ENCODE measurements at places on chromosomes 7 and 10.

DNA sequence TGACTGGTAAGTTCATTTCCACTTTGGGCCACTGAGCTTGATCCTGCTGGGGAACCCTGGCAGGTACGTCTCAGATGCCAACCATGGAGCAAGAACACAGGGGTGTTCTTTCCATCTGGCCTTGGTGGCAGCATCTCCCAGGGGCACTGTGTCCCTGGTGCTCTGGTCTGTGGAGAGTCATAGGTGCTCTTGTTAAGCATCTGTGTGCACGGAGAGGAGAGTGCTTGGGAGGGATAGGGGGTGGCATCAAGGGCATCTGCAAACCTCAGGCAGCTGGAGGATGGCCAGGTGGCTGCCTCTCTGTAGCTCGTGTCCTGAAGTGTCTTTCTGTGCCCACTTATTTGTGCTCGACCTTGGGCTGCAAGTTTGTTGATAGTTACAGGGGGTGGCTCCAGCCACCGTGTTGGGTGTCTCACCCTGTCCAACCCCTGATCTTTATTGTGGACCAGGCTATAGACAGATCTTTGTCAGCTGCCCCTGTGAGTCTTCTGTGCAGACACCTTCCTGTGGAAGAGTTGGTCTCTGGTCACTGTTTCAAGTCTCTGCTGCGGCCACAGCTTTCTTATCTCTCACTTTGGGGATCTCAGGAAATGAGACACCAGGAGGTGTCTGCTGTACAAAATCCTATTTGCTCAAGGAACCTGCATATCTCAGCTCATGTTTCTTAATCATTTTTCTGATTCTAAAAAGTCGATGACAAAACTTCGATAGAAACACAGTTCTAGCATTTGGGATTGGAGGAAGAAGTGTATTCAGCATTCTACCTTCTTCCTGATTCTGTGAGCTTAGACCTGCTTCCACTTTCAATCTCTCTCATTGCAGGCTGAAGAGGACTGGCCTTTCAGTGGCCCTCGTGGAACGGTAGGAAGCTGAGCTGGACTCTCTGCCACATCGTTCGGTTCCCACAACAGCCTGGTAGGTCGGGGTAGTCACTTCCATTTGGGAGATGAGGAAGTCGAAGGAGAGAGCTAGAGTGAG lies 17.2 kb upstream of the GIMAP8 start:
- DNase-seq: no peak

- DNase-seq: no peak
Measured at GRCh38 chr7:127976738-127977120, 54.5 kb downstream of the LRRC4 start.

- DNase-seq: no peak
Measured at GRCh38 chr10:6988654-6989053, 408.6 kb upstream of the PRKCQ start.

- no peak for DNase-seq
Measured at GRCh38 chr10:129531969-129532660, 65.1 kb downstream of the MGMT start.

GRCh38 chr7:38321050-38321449 lies 47.6 kb upstream of the TARP start:
- DNase-seq: no peak

DNA sequence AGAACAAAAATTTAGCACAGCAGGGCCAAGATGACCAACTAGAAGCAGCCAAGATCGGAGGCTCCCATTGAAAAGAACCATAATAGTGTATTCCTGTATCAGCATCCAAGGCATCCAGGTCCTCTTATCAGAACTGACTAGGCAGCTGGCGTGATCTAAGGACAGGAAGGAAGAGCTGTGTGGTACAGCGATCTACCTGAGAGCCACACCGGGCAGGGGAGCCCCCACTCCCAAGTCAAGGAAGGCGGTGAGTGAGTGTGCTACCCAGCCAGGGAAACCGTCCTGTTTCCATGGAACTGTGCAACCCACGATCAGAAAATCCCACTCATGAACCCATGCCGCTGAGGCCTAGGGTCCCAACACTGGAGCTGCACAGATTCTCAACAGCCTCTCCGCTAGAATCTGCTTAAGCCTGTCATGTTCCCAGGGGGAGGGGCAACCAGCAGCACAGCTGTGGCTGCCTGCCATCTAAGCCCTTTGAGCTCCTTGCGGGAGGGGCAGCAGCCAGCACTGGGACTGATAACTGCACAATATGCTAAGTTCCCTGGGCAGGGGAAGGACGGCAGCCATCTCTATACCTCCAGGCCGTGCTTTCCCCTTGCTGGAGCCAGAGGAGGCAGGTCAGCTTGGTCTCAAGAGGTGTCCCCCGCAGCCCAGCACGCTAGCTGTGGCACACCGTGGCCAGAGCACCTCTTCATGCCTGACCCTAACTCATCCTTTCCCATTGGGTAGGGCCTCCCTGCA lies 213.0 kb upstream of the SMIM30 start:
- DNase-seq: no peak

- DNase-seq: no peak
Measured at GRCh38 chr10:46068117-46068516, 22.0 kb upstream of the MSMB start.

DNA sequence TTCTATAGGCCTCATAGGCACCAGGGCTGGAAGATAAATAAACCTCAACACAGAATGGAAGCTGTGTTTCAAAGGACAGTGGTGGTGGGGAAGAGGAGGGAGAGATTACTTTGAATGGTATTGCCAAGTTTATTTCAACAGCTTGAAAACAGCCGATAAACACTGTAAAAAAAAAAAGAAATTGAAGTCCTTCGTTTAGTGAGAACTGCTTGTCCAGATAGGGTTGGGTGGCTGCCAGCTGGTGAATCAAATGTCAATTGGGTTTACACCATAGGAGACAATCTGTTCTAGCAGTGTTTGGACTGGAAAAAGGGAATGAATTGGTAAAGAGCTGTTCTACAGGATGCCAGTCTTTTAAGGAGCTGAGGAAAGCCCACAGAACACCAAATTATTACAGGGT lies 254.8 kb downstream of the PHF14 start:
- no peak for DNase-seq

DNA sequence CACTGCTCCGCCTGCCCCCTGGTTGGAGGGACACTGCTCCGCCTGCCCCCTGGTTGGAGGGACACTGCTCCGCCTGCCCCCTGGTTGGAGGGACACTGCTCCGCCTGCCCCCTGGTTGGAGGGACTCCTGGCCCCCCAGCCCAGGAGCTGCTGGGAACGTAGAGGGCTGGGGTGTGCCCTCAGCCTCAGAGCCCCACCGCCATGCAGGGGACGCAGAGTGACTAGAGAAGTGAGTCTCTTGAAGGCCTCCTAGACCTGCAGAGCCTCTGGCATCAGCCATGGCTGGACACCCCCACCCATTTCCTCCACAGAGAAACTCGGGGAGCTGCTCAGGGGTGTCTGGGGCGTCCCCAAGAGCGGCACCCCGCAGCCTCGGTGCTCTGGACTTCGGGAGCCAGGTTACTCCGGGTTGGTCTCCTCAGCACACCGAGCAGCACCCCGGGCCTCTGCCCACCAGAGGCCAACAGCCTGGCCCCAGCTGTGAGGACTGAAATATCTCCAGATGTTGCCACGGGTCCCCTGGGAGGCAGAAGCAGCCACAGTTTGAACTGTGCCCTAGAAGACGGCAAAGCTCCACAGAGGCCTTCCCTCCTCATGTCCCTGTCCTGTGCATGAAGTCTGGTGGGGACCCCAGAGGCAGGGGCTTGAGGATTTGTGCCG lies 191.9 kb downstream of the ELFN1 start:
- DNase-seq: no peak

DNA sequence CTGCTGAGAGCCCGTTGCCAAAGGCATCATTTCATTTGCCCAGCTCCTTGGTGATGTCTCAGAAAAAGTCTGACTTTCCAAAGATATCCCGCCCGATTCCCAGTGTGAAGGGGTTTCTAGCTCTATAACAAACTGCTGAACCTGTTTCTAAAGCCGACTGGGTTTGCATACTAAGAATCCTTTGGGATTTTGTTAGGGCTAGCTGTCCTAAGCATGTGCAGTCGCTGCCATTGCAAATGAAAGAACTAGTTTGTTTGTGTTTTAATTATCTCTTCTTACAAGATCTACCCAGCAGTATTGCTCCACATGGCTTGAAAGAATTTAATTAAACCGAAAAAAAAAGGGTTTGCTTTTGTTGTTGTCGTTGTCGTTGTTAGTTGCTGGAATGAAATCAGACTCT lies 476.6 kb downstream of the GATA3 start:
- no peak for DNase-seq

DNA sequence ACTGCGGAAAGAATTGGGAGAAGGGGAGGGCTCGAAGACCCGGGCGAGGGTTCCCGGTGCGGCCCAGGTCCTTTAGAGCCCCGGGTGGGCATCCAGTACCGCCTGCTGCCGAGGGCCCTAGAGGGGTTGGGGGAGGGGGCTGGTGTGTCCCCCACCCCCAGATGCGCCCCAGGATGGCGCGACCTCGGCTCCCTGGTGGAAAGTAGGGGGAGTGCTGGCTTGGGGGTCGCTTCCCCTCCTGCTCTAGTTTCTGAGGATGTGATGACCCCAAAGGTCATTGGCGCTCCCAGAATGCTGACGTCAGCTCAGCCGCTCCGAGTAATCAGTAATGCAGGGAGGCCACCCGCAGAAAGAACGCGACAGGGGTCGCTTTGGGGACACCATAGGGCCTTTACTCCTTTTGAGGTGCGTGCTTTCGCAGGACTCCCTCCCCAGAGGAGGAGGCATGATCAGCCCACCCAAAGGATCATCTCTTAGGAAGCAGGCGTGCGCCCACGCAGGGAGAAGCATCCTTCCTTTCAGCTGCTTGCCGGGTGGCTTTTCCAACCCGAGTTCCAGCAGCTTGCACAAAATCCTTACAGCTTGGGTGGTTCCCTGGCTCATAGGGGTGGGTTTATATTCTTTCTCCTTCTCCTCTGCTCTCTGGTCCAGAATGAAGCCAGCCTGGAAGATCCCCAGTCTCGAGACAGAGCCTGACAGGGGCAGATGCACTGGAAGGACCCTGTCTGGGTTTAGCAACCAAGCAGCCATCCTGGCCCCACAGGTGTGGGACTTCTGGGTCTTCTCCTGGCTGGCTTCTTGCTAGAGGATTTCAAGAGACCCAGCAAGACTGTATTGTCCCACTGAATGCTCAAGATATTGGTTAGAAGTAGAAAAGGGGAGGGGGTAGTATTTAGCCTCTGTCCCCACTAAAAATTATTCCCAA lies 1.3 kb upstream of the PRKAG2 start:
- no peak for DNase-seq

- no peak for DNase-seq
Measured at GRCh38 chr10:31705136-31705535, 223.5 kb downstream of the ARHGAP12 start.

GRCh38 chr7:154881526-154881925 lies 121.4 kb downstream of the PAXIP1 start:
- no peak for DNase-seq

- DNase-seq: no peak
Measured at GRCh38 chr10:86782701-86783418, 26.4 kb downstream of the BMPR1A start.

DNA sequence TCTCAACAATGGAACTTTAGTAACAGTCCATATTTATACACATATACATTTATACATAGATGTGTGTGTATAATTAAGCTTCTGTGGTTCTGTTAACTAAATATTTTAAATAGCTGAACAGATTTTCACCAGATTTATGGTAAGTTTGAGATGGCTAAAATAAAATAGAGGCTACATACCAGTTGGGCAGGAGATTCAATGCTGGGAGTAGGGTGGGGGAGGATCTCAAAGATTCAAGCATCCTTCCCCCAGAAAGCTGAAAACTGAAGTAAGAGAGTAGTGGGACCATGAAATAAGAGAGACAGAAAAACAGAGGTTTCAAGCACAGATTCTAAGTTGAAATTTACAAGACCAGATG lies 14.0 kb downstream of the LRRC17 start:
- DNase-seq: no peak

GRCh38 chr7:7272294-7272693 lies 90.0 kb downstream of the C1GALT1 start:
- no peak for DNase-seq

DNA sequence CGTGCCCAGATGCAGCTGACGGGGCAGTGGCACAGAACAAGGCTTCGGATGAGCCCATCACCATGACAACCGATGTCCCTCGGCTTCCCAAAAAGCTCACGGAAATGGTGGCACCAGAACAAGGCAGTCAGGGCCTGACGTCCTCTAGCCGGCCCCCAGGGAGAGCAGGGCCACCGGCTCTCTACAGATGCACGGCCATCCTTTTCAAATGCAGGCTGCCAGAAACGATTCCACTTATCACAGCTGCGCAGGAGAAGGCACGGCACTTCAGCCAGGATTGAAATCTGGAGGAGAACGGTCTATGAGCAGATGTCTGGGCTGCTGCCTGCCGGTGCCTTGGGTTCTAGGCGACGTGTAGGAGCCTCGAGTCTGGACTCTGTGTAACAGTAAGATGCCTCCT lies 223.8 kb downstream of the ZMYND11 start:
- no peak for DNase-seq

DNA sequence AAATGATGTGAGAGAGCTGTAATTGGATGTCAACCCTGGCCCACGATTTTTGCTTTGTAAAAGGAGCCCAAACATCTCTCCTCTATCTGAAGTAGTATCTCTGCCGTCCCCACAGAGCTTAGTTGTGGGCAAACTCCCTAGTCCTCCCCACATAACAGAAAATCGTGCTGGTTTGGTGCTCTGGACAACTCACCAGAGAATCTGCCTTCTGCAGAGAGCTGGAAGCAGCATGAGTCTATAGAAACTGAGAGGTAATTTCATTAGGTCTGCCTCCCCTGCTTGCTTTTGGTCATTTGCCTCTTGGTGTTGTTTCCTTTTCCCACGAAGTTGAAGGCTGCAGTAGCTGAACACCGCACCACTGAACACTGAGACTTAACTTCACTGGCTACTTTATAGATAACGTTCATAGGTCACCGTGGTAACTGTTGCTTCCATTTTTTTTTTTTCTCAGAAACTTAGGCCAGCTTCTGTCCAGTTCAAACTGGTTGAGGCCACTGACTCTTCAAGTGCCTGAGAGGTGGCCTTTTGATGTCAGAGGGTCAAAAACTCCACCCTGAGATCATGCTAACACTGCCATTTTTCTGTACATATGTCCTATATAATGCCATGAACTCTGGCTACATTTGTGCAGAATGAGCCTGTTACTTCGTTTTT lies 3.3 kb upstream of the CDCA7L start:
- DNase-seq: no peak

- DNase-seq: no peak
Measured at GRCh38 chr10:34190580-34190979, 624.5 kb downstream of the PARD3 start.

Measured in activated naive CD4-positive, alpha-beta T cell treated with anti-CD3 and anti-CD28 coated beads, Interleukin-2, amount 50 U/mL, for 16 hours (primary cell).